ENCODE measurements at places on chromosomes 6 and 20.

- no peak for DNase-seq
Observed at GRCh38 chr6:89073014-89073620, 7.4 kb upstream of the PNRC1 start.

GRCh38 chr20:42399802-42400201 lies 781.6 kb upstream of the CHD6 start:
- DNase-seq, result no peak

DNA sequence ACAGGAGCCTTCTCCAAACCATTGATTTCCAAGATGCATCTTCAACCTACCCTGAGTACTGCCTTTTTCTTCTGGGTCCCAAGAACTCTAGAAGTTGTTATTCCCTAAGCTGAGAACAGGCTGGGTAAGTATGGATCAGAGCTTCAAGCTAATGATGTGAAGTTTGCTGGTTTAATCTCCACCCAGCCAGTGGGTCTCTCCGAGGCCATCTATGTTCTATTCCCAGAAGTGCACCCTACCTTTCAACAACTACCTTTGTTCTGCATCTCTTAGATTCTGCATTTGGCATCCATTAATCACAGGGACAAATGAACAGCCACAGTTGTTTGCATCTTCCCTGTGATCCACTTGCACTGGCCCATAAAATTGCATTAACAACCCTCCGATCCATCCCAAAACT lies 246.2 kb downstream of the HIVEP2 start:
- DNase-seq, result no peak

- DNase-seq, result no peak
Observed at GRCh38 chr6:125013938-125014660, 51.9 kb downstream of the RNF217 start.

DNA sequence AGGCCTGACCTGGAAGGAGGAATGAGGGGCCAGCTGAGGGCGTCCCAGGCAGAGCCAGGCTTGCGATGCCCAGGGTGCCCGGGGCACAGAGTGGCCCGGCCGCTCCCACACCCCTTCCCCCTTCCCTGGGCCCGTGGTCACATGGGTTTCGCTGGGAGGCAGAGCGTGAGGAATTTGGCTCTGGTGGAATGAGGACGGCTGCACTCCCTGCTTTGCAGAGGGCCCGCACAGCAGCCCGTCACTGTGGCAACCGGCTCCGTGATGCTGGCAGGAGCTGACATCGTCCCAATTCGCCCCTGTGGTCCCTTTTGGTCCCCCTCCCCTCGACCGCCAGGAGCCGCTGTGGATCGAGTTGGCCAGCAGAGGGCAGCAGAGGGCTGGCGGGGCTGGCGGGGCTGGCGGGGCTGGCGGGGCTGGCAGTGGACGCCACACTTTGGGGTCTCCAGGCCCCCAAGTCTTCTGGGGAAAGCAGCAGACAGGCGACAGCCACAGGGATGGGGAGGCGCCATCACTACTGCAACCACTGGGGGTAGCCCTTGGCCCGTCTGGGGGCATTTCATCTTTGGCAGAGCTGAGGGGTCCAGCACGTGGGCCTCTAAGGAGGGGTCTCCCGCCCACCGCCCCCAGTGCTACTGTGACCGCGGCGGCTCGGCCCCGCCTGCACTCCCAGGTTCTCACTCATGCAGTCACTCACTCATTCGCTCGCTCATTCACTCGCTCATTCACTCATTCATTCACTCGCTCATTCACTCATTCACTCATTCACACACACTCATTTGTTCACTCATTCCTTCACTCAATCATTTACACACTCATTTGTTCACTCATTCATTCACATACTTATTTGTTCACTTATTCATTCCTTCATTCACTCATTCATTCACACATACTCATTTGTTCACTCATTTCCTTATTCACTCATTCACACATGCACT lies 49.7 kb upstream of the BHLHE23 start:
- DNase-seq, result peak; percentile 25

GRCh38 chr6:64325093-64325492 lies 689.5 kb downstream of the PHF3 start:
- no peak for DNase-seq

DNA sequence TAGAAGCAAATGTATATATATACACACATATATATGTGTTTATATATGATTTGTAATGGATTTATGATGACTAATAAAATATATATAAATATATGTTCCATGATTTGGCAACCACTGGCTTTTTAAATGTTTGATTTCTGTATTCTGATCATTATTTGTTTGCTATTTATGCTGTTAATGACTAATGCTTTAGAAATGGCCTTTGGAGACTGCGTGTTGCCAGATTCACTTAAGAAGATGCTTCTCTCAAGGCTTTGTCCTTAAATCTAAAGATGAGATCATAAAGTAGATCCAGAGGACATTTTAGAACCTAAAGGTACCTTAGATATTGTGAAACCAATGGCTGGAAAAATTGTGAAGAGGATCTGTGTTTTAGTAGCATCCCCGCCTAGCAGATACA lies 116.0 kb upstream of the SUPT3H start:
- no peak for DNase-seq

GRCh38 chr6:103979308-103979707 lies 880.4 kb downstream of the HACE1 start:
- no peak for DNase-seq

DNA sequence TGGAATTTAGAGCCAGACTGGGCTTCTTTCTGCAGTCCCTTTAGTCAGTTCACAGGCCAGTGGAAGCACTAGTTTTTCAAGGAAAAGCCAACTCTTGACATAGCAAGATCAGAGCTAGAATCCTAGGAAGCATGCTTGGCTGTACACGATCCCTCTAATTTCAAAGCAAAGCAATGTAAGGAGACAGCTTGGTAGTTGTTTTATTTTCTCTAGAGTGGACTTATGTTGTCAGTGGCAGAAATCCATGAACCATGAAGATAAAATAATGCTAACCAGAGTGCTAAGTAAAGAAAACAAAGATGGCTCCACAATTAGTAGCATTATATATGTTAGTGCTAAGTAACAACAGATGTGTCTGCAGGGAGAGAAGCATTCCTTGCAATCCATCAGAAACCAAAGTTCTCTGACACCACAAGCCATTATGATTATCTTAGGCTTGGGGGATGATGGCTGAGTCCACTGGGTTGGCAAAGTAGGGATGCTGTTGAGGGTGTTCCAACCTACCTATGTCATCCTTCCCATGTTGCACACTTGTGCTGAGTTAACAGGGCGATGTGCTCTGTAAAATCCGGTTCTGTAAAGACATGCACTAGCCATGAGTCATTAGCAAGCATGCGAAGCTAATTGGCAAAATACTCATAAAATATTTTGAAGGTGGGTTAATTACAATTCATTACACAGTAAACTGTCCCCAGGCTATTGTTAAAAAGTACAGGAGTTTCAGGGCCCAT lies 115.2 kb downstream of the BMP2 start:
- DNase-seq, result no peak

- DNase-seq, result no peak
Observed at GRCh38 chr6:139713424-139713823, 339.0 kb upstream of the CITED2 start.

DNA sequence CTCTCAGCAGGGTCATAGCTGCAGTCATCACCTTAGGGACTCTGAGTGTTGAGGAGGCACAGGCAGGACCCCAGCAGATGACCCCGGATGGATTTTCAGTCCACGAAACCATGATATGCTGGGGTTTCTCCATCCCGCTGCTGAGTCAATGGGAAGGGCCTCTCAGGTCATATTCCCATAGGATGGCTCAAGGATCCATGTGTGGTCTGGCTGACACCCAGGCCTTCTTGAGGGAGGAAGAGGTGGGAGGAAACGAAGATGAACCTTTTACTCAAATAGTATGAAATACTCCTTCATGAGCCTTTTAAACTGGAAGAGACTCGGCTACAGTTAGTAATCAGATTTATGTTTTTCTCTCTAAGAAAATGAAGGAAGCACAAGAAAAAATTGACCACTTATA lies 10.3 kb upstream of the RALY start:
- no peak for DNase-seq

DNA sequence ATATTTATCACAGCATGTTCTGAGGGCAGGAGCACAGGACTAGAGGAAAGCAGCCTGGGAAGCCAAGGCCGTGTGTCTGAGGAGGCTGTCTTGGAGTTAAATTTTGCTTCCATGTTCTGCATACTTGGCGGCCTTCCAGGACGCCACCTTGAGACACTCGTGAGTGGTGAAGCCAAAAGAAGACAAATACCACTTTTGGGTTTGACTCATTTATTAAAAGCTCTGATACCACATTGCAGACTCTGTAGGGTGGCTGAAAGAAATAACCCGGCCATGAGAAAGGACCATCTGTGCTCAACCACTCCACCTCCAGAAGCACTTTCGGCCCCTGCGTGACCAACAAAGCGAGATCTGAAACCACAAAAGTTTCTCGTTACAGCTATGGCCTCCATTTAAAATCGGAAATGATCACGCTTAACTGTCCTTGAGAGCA lies 120.0 kb downstream of the TMEM242 start:
- DNase-seq, result no peak

DNA sequence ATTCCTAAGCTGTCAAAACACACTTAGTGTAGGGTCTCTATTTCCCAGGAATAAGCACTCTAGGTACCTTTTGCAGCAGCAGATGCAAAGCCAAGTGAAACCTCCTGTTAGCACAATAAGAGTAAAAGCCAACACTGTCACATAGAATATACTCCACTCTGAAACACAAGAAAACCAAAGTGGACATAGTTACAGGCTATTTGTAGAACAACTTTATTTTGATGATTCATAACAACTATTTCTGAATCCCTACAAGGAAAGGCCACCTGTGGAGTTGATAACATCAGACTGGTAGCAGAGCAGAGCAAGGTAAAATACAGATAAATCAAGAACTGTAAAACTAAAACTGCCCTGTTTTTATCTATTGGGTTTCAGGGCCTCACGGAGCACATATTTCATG lies 59.7 kb downstream of the ALDH5A1 start:
- DNase-seq, result no peak

- peak; percentile 57 for DNase-seq
Observed at GRCh38 chr6:139291813-139292619, at the start of gene TXLNB. TXLNB (minus strand) TSS chr6:139291998; CDS start chr6:139288899, 3,099 bp downstream.

- no peak for DNase-seq
Observed at GRCh38 chr6:134196568-134197193, 121.2 kb downstream of the SGK1 start.

GRCh38 chr6:47180633-47181032 lies 129.1 kb downstream of the TNFRSF21 start:
- DNase-seq, result no peak

DNA sequence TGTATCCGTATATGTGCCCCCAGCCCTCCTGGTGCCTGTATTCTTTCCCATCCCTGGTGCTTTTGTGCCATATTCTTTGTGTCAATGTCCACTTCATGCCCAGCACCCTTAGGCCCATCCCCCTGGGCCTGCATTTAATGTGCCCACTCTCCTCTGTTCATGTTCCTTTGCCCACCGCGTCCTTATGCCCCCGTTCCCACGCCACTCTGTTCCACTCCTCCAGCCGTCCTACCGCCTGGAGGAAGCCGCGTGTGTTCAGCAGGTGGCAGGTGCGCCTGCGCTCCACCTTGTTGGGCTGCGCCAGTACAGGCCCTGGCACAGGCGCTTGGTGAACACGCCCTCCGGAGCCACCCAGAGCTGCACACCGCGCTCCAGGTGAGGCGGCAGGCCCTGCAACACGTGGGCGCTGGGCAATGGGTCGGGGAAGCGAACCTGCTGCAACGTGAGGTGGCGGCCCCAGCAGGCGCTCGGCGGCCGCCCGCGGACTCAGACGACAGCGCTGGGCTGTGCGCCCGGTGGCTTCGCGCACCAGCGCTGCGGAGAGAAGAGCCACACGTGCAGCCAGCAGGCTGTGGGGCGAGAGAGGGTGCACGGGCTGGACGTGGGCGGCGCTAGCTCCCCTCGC lies 4.0 kb upstream of the FOXS1 start:
- DNase-seq, result no peak

- DNase-seq, result no peak
Observed at GRCh38 chr6:117616391-117617209, 14.3 kb upstream of the GOPC start.

- DNase-seq, result no peak
Observed at GRCh38 chr6:6565488-6565887, 23.0 kb upstream of the LY86 start.

DNA sequence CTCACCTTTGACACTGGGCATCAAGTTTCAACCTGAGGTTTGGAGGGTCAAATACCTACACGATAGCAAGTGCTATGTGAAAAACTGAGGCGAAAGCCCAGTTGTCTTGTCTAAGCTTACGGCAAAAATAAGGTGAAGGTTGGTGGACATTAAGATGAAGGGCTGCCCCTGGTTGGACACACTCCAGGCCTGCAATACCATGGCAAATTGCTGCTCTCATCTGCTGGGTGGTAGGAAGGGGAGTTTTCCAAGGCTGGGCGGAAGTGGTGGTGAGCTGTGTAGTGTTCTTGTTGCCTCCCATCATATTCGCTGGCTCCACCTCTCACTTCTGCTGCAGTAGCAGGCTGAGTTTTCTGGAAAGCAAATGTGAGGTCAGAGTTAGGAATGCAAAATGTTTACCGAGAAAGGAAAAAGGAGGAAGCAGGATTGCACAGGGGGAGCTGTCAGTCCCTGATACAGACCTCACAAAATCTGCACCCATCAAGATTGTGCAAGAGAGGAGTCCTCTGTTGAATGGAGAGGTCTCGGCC lies 33.7 kb downstream of the SCP2D1 start:
- DNase-seq, result no peak

DNA sequence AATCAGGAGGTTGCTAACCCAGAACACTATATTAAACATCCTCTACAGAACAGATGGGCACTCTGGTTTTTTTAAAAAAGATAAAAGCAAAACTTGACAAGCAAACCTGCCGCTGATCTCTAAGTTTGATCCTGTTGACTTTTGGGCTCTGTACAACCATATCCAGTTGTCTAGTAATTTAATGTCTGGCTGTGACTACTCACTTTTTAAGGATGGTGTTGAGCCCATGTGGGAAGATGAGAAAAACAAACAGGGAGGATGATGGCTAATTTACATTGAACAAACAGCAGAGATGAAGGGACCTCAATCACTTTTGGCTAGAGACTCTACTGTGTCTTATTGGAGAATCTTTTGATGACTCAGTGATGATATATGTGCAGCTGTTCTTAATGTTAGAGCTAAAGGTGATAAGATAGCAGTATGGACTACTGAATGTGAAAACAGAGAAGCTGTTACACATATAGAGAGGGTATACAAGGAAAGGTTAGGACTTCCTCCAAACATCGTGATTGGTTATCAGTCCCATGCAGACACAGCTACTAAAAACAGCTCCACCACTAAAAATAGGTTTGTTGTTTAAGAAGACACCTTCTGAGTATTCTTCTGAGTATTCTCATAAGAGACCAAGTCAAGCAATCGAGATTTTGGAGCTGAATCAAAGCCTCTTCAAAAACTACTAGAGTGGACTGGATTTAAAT lies 201.2 kb upstream of the SHLD1 start:
- no peak for DNase-seq

- DNase-seq, result no peak
Observed at GRCh38 chr6:9520417-9521151, 894.3 kb downstream of the TFAP2A start.

- DNase-seq, result no peak
Observed at GRCh38 chr6:16836144-16836981, 75.1 kb upstream of the ATXN1 start.

- no peak for DNase-seq
Observed at GRCh38 chr6:5764401-5764955, 242.2 kb downstream of the NRN1 start.
